Neural progenitor cell (in vitro differentiated cells): ENCODE measurements at places on chromosomes 4 and X.

GRCh38 chr4:24988776-24989175 lies 42.0 kb downstream of the LGI2 start:
- peak; percentile 61 for DNase-seq

GRCh38 chr4:9903317-9903716 lies 118.0 kb downstream of the SLC2A9 start:
- DNase-seq: no peak

GRCh38 chr4:152997288-152997687 lies 61.2 kb downstream of the FHDC1 start:
- no peak for DNase-seq

GRCh38 chr4:110632506-110633357 lies 9.9 kb upstream of the PITX2 start:
- DNase-seq: peak; percentile 59

DNA sequence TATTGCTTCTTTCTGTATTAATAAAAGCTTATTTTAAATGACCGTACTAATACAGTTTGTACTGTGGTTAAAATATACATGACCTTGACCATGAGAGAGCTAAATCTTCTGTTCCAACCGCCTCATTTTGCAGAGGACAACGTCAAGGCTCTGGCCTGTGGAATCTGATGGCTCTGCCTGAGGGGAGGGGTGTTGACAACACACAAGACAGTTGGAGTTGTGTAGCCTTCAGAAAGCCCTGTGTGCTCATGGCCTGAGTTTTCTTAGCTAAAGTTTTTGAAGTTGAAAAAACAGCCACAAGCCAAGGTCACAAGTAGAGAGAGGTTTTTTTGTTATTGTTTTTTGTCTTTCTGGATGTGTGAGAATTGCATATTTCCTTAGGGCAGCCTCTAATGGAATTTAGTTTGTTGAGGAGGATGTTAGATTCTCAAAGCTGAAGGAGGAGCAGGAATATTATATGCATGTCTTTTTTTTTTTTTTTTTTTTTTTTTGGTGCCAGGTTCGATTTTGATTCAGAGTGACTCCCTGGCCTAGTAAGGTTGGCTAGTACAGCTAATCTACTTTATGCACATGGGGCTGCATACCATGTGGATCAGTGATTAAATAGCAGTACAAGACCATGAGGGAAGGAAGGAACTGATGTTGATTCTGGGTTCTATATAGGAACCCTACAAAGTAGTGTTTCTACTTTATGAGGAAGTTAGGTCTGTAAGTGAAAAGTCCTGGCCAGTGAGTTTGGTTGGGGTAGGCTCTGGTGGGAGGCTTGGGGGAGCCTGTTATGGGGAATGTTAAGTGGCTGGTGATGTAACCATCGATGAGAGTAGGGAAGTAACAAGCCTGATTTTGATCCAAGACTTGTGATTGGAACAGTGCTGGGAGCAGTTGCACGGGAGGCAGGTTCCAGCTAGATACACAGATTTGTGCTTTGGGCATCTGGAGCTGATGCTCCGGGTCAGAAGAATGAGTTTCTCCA lies 20.3 kb downstream of the SMS start:
- DNase-seq: no peak
